Activated naive CD8-positive, alpha-beta T cell treated with anti-CD3 and anti-CD28 coated beads for 36 hours (primary cell): ENCODE measurements at places on chromosomes 7 and 10. TPM values are rescaled to one million over a fixed set of nuclear protein-coding genes. Genes with fewer than 3 reads are reported as not detected.

The PKD1L1 gene
- total RNA-seq: 0.02 TPM

DNA sequence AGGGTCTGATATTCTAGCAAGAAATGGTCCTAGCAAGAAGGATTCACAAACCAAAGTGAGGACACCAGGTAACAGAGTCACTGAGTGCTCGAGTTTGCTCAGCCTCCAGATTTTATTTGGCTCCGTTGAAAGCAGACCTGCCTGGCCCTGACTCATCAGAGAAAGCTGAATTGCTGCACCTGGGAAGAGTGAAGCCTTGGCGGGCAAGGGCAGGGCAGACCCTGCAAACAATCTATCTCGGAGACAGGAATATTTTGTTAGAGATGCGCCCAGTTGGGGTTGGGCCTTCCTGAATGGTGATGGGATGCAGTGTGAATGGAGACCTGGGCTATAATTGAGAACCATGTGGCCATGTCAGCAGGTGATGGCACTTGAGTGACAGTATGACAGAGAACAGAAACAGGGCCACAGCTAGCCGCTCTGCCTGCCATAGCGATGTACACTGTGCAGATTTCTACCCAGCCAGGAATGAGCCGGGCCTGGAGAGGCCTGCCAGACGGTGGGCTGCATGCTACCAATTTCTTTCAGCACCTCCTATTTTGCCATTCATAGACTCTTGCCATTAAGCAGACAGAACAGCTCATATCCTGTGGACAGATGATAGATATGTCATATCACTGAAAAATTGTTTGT is 744.2 kb downstream of the LRMDA start:
- no peaks in the 10 kb centered on the region for H3K36me3 ChIP-seq
- H3K4me1 ChIP-seq: no peaks in the 10 kb centered on the region
- H3K27me3 ChIP-seq: peaks cover 3% of the 10 kb centered on the region

DNA sequence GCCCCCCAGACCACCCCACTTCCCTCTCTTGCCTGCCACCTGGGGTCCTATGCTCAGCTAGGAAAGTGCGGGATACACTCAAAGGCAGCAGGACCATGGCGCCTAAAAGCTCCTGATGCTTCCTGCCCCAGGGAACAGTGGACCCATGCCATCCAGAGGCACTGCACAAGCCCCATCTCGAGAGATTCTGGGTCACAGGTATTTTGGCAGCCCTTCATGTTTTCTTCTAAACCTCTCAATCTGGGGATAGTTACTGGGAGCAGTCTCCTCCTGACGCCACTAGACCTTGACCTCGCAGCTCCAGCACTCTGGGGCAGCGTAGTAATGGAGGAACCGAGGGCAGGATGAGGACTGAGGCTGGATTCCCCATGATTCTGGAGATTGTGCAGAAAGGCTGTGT is 107.1 kb downstream of the GRK5 start:
- H3K27me3 ChIP-seq: peaks cover 3% of the 10 kb centered on the region
- no peak for DNase-seq
- H3K4me1 ChIP-seq: peaks cover 54% of the 10 kb centered on the region
- no peak overlapping the region for H3K27ac ChIP-seq

DNA sequence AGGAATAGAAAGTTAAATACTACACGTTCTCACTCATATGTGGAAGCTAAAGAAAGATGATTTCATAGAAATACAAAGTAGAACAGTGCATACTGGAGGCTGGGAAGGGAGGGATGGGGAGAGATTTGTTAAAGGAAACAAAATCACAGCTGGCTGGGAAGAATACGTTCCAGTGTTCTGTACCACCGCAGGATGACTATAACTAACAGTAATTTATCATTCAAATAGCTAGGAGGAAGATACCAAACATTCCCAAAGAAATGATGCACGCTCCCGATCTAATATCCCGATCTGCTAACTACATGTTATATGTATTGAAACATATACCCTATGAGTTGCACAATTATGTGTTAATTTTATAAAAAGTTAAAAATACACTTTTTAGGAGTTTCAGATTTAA is 162.3 kb downstream of the ZMYND11 start:
- no peaks in the 10 kb centered on the region for H3K27me3 ChIP-seq

DNA sequence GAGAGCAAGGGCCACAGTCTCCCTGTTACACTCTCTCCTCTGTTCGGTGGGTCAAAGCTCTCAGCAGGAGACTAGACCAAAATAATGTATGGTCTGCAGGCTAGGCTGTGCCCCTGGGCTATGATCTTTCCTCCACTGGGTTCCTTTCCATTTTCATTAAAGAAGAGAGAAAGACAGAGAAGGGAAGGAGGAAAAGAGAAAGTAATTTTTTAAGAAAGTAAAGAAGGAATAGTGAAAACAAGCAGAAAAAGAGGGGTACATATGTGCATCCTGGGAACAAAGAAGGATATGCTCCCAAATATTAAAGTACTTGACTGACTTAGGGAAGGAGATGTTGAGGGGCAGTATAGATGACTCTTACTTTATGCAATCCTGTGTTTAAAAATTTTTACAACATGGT is 33.6 kb upstream of the PIK3AP1 start:
- no peak overlapping the region for H3K27ac ChIP-seq
- no peak for DNase-seq
- H3K4me1 ChIP-seq: no peaks in the 10 kb centered on the region
- H3K27me3 ChIP-seq: no peaks in the 10 kb centered on the region
- no peaks in the 10 kb centered on the region for H3K36me3 ChIP-seq
- no peak overlapping the region for H3K4me3 ChIP-seq

DNA sequence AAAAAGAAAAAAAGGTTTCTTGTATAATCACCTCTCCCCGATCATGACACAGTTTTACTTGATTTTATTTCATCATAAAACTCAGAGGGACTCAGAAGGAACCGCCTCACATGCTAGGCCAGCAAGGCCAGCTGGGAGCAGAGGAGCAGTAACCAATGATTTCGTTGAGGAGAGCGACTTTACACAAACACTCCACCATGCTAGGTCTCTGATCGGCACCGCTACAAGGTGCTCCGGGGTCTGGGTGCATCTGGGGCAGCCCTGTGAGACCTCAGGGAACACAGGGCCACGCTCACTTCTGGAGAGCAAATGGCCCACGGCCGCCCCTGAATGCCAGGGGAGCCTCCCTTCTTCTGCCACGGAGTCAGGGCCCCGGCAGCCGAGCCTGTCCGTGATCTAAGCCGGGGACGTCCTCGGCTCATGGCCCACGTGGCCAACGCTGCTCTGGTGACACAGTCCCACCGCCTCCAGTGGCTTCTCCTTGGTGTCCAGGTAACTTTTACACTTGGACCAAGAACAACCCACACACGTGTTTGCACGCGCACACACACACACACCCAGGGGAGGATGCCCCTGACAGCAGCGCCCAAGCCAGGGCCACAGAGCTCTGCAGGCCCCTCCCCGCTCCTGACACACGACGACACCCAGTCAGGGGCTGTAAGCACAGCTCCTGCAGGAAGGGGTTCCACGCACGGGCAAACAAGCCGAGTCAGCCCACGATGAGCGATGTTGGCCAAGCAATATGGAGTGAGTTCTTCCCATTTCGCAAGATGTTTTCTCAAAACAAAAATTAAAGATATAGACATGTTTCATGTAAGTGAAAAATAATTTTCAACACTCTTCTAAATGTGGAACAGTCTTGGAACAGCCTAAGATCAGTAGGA is 332.3 kb downstream of the DNAJB6 start:
- peaks cover 27% of the 10 kb centered on the region for H3K27me3 ChIP-seq
- no peak for DNase-seq
- peaks cover 20% of the 10 kb centered on the region for H3K4me1 ChIP-seq
- no peaks in the 10 kb centered on the region for H3K36me3 ChIP-seq
- H3K27ac ChIP-seq: no peak overlapping the region

DNA sequence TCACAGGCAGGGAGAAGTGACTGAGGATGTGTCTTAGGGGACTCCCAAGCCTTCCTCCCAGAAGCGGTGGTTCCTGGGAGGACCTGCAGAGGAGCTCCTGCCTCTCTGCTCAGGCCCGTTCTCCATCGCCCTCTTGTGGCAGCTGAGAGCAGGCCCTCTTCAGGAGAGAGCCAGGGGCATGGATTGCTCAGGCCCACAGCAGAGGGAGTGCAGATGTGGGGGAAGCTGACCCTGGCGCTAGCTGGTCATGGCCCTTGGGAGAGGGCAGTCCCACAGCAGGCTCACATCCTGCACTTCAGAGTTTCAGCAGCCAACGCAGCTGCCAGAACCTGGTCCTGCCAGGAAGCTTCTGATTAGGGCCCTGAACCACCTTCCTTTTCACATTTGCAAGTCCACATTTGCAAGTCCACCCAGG is 94.8 kb upstream of the TARP start:
- H3K27ac ChIP-seq: peak overlapping the region; percentile 77
- H3K4me3 ChIP-seq: peak overlapping the region; percentile 46
- H3K27me3 ChIP-seq: no peaks in the 10 kb centered on the region
- peaks cover 54% of the 10 kb centered on the region for H3K4me1 ChIP-seq

GRCh38 chr10:113854761-113855588 is 514 bp downstream of the NHLRC2 start:
- peaks cover 34% of the 10 kb centered on the region for H3K36me3 ChIP-seq
- no peaks in the 10 kb centered on the region for H3K27me3 ChIP-seq
- H3K4me3 ChIP-seq: peak overlapping the region; percentile 96
- peaks cover 39% of the 10 kb centered on the region for H3K4me1 ChIP-seq
- H3K27ac ChIP-seq: peak overlapping the region; percentile 99

- no peak overlapping the region for H3K4me3 ChIP-seq
- H3K27ac ChIP-seq: no peak overlapping the region
- no peaks in the 10 kb centered on the region for H3K27me3 ChIP-seq
Observed at GRCh38 chr10:44954042-44954441, 5.6 kb upstream of the RASSF4 start.
